ENCODE measurements at places on chromosomes 6 and 20.

- no peak for DNase-seq
Measured at GRCh38 chr6:151093706-151094105, 146.1 kb upstream of the AKAP12 start.

GRCh38 chr6:51892339-51892738 lies 195.1 kb downstream of the PKHD1 start:
- DNase-seq = no peak

- DNase-seq = no peak
Measured at GRCh38 chr20:62792182-62792939, 3.9 kb upstream of the MRGBP start.

GRCh38 chr6:26284537-26285142 lies 80.4 kb upstream of the BTN3A2 start:
- peak; percentile 64 for DNase-seq

DNA sequence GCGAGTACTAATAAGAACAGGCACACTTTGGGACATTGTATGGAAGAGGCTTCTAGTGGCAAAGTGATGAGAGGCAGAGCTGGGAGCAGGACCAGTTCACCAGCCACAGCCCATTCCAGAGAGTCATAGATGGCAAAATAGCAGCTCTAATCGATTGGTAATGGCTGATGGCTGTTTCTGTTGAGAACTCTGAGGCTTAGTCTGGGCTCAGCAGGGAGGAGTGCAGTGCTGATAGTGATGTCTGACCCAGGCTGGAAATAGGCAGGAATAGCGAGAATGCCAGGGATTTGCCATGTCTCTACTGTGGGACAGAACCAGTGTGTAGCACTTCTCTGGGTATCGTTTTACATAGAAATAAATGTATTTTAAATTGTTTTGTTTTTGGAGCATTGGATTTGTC lies 620.0 kb upstream of the FLRT3 start:
- no peak for DNase-seq

- no peak for DNase-seq
Measured at GRCh38 chr6:71388856-71389527, 100.4 kb downstream of the OGFRL1 start.

- no peak for DNase-seq
Measured at GRCh38 chr6:87806635-87807034, 104.6 kb upstream of the AKIRIN2 start.

DNA sequence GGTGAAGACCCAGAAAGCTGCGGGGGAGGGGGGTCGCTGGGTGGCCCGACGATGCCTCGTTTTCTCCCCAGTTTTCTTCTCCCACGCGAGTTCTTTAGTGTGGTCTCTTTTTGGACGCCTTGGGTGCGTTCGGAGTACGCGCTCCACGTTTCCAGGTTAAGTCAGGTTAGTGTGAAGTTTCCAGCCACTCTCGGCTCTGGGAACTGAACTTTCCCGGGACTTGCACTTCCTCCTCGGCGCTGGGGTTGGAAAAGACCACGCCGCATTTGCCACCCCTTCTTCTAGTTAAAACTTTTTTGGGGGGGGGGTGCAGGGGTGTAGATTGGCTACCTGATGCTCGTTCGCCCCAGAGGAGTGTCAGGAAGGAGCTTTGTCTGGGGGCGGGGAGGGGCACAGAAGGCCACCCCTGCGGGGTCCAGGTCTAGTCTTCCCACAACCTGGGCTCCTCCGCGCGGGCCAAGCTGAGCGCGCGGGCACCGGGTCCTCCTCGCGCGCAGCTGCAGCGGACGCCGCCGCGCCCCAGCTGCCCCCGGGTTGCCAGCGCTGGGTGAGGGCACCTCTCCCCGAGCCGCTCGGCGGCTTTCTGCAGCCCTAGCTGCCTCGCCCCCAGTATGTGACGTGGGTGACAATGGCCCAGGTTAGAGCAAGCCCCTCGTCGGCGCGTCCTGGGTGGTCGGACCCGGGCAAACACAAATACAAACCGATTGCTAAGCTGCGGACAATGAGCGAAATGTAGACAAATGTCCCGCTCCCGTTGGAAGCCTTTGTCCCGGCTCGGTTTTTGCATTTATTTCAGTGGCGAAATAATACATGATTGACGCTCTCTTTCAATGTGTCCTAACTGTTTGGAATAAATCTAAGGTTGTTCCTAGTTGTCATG lies 1.7 kb upstream of the NKX2-2 start:
- DNase-seq = no peak

All from CD4-positive, alpha-beta T cell treated with Interleukin-4 for 1 hour (primary cell).